GM04503 (cell line): ENCODE measurements at places on chromosomes 5 and 9.

GRCh38 chr5:167897371-167897770 is 394.1 kb upstream of the WWC1 start:
- no peak for DNase-seq

- DNase-seq, result no peak
Observed at GRCh38 chr9:90684736-90685135, 42.1 kb upstream of the DIRAS2 start.

DNA sequence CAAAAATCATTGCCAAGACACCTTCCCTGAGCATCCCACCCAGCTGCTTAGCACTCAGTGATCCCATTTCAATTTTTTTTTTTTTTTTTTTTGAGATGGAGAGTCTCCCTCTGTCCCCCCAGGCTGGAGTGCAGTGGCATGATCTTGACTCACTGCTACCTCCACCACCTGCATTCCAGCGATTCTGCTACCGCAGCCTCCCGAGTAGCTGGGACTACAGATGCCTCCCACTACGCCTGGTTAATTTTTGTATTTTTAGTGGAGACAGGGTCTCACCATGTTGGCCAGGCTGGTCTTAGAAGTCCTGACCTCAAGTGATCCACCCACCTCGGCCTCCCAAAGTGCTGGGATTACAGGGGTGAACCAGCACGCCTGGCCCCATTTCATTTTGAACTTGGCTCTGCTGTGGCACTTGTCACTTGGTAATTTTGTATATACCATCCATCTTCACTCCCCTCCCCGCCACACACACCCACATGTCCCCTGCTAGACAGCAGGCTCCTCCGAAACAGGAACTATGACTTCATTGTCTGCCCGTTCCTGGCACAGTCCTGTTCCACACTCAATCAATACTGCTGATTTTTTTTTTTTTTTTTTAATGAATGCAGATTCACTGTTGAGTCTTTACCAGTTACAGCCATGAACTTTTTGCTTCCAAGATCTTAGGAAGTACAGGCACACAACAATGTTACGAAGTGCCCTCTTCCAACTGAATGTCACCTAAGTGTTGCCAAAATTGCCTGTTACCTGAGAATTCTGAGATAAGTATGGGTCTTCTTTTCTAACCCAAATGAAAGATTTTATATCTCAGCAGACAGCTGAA is 17.3 kb upstream of the ZBTB34 start:
- no peak for DNase-seq

GRCh38 chr5:159331093-159331973 is 1.0 kb upstream of the IL12B start:
- DNase-seq, result no peak

- DNase-seq, result no peak
Observed at GRCh38 chr9:125558453-125559092, 148.4 kb downstream of the MAPKAP1 start.

DNA sequence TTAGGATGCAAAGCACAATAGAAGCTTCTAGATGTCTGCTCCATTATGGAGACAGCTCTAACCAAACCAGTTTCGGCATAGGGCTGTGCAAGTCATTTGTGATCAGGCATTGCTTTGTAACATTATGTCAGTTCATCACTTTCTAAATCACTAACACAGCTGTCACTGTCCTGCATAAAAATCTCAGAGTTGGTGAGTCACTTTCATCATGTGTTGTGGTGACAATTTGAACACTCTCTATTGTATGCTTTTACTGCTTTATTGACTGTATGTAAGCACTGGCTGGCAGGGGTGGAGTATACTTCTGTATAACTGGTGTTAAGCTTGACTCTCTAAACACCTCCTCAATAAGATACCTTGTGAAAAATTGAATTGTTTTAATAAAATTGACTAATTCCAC is 77.9 kb downstream of the SLCO4C1 start:
- DNase-seq, result no peak

DNA sequence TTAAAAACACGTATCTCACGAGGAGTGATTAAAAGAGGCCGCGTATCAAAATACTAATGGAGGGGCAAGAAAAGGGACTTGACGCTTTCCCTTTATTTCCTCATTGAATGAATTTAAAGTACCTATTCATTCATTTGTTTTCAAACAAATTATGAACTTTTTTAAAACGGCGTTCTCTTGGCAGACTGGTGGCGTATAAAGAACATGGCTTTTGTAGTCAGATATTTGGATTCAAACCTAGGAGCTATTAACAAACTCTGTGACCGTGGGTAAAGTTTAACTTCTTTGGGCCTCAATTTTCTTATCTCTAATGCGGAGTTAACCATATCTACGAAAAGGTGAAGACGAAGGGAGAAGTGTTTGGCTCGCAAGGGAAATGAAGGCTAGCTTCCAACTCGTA is 876 bp downstream of the CAAP1 start:
- DNase-seq, result no peak

DNA sequence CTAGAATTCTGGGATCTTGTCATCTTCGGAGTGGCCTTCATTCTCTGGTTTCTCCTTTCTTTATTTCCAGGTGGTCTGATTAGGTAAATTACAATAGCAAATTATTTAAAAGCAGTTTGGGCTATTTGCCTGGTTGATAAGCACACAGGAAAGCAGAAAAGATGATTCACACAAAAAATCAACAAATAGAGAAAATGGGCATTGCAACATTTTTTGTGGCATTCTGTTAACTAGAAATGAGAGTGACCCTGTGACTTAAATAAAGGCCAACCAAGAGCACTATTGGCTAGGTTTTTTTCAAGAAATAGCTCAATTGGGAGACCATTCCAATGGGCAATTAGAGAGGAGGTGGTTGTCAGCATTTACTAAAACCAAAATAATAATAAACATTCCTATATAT is 6.5 kb upstream of the PDZD2 start:
- DNase-seq, result no peak

GRCh38 chr5:163401271-163401670 is 36.1 kb upstream of the CCNG1 start:
- DNase-seq, result no peak

DNA sequence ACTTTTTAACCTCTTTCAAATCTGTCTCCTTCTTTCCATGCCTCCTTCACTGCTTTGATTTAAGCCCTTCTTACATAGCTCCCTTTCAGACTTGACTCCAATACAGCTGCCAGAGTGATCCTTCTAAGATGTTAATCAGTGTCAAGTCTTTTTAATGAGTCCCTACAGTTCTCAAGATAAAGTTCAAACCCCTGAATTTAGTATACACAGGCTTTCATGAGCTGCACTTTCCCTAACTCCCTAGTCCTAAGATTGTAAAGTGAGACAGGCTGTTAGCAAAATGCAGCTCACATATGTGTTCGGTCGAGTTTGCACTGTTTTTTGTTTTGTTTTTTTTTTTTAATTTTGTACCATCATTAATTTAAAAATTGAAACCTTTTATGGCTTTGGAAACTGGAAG is 190.4 kb upstream of the VCAN start:
- DNase-seq, result no peak

DNA sequence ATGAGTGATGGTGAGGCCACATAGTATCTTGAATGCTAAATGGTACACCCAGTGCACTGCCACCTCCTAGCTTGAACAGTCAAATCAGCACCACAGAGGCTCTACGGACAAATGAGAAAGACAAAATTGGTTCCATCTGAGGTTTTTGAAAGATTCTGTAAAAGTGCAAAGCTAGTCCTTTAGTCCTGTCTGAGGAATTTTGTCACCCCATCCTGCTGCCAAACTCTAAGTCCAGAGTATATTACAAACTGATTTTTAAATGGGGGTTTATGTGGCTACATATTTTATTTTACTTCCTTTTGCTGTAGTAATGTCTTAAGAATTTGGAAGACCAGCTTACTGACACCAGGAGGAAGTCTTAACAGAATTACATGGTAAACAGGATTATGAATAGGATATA is 7.7 kb downstream of the FREM1 start:
- DNase-seq, result no peak

GRCh38 chr9:37902796-37903646 is 906 bp downstream of the SLC25A51 start:
- no peak for DNase-seq

- DNase-seq, result no peak
Observed at GRCh38 chr9:133477992-133478850, 678 bp downstream of the SLC2A6 start.

DNA sequence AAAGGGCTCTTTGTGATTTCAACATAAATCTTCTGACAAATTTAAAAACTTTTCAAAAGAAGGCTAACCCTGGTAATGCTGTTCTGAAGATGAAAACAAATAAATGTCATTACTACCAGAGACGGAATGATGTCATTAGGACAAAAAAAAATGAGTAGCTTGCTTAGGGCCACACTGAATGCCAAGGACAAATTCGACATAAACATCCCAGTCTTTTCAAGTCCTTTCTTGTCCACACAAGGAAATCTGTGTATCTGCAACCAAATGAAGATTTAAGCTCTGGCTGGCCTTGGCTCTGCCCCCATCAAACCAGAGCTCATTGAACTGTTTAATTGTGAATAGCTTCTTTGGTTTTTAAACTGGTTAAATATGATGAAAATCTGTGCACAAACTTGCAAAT is 592.7 kb downstream of the TLE1 start:
- DNase-seq, result no peak

- DNase-seq, result no peak
Observed at GRCh38 chr5:30994902-30995301, 198.6 kb upstream of the CDH6 start.

DNA sequence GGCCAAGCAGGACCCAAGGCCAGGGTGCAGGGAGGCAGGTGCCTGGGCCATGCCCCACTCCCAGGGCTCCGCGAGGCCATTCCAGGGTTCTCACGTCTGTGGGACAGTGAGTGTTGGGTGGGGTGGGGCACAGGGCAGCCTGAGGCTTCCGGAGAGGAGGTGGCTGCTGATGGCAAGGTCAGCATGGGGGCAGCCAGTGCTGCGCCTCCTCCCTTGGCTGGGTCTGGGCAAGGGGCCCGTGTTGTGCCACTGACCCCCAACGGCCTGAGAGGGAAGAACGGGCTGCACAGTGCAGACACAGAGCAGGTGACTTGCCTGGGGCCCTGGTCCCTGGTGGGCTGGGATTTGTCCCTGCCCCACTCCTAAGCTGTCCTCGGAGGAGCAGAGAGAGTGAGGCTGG is 82.1 kb downstream of the RXRA start:
- no peak for DNase-seq

DNA sequence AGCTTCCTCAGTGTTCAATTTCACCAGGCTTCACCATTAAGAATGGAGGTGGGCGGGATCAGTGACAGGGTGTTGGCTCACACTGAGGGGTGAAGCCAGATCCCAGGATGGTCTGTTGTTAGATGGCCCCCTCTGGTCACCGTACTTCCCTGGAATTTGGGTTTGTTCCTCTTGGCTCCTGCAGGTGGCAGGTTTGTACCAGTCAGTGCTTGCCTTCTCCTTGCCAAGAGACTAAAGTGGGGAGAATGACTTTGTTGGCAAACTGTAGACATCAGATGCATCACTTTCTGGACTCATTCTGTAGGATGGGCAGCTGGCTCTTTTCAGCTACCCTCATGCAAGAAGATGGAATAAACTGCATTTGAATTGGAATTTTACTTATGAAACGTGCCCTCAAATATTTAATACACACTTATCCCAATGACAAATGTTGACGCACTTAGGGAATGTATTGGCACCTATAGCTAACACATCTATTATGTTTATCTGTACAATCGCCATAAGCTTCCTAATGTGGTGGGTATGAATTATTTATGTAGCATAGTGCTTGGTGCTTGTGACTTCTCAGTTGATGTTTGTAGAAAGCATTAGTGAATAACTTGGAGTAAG is 31.4 kb upstream of the ANKRD55 start:
- no peak for DNase-seq

DNA sequence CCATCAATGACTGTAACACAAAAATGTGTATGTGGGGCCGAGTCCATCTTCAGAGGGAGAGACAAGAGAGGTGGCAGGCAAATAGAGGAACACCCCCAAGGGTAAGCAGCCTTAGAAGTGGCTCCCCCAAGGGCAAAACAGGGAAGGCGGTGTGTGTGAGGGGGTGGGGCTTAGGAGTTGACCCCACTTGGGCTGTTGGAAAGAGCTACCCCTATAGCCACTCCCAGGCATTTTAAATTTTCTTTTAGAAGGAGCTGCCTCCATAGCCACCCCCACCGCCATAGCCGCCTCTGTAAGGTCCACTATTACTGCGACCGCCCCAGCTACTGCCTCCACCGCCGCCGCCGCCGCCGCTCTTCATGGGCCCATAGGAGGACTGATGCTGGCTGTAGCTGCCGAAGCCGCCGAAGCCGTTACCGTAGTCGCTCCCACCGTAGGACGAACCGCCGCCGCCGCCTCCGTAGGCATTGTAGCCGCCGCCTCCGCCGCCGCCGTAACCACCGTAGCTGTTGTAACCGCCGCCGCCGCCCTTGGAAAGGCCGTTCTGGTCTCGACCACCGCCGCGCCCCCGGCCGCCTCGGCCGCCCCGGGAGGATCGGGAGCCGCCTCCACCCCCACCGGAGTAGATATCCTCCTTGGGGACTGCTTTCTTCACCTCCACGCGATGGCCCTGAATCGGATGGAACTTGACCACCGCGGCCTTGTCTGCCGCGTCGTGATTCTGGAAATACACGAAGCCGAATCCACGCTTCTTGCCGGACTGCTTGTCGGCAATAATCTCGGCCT is 1.1 kb downstream of the HNRNPA0 start:
- DNase-seq, result no peak

DNA sequence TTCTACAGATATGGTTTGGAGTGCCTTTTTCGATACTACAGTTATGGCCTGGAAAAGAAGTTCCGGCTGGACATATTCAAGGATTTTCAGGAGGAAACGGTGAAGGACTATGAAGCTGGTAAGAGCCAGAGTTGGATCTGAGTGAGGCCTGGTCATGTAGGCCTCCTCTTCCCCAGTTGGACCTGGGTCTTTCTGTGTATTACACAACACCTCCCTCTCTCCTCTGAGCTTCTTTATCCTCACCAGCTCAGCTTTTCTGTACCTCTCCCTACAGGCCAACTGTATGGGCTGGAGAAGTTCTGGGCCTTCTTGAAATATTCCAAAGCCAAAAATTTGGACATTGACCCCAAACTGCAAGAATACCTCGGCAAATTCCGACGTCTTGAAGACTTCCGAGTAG is 39.2 kb downstream of the FAXDC2 start:
- no peak for DNase-seq

- no peak for DNase-seq
Observed at GRCh38 chr5:127313847-127314473, 23.4 kb downstream of the MEGF10 start.
